ENCODE measurements at places on chromosomes 4 and X.

- DNase-seq: no peak
These were observed 271.7 kb downstream of the DCTD start for GRCh38 chr4:182645511-182645910.

GRCh38 chr4:124936427-124936826 is 223.9 kb upstream of the ANKRD50 start:
- DNase-seq: no peak

GRCh38 chr4:3174371-3175338 is 74.3 kb upstream of the MSANTD1 start:
- DNase-seq: no peak

- no peak for DNase-seq
These were observed 61.8 kb downstream of the MAGED1 start for GRCh38 chrX:51955200-51955599.

DNA sequence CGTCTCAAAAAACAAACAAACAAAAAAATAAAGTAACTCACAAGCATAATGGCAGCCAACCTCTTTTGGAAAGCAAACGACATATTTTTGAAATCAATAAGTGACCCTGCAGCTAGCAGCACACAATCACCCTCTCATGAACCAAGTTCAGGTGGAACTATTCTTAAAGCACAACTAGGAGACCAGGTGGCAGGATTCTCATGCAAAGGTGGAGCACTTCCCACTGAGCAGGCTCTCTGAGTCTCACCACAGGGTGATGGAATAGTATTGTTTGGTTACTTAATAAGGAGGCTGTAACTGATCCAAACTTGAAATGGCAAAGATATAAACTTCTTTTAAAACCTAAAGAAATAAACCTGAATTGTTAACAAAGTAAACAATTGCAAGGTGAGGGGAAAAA is 1293.1 kb downstream of the PCDH19 start:
- DNase-seq: no peak

DNA sequence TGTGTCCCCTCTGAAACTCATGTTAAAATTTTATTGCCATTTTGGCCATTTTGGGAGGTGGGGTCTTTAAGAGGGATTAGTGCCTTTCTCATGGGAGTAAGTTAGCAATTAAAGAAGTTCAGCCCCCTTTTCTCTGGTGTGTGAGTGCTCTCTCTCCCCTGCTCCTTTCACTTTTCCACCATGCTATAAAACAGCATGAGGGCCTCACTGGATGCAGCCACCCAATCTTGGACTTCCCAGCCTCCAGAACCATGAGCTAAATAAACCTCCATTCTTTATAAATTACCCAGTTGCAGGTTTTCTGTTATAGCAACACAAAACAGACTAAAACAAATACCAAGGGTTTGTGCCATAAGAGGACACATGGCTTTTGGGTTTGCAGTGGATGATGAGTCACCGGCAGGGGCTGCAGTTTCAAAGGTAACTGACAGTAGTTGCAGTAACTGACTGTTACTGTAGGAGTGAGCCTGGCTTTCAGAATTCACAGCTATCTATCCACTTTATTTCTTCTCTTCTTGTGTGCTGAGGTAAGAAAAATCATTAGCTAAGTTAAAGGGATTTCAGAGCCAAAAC is 121.5 kb downstream of the PPEF1 start:
- DNase-seq: no peak

GRCh38 chrX:73922856-73923455 is 360.0 kb downstream of the CHIC1 start:
- no peak for DNase-seq

GRCh38 chr4:113687067-113687718 is 74.3 kb downstream of the CAMK2D start:
- no peak for DNase-seq

DNA sequence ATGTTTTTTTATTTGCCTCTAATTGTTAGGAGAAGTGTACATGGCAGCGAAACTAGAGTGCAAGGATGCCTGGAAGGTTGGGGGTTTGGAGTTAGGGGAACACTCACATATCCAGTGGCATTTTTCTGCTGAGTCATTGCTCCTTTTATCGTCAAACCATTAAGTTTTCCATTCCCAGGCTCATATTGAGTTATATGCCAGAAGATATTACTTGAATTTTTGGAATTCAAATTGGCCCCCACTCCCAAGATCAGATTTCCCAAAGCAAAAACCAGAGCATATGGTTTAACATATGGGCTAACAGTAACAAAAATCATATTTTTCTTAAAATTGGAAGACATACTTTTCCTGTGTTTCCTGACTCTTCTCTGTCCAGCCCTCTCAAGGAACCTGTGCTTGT is 152.7 kb downstream of the FSTL5 start:
- DNase-seq: no peak

GRCh38 chrX:19602866-19603622 is 87.7 kb upstream of the MAP3K15 start:
- no peak for DNase-seq

DNA sequence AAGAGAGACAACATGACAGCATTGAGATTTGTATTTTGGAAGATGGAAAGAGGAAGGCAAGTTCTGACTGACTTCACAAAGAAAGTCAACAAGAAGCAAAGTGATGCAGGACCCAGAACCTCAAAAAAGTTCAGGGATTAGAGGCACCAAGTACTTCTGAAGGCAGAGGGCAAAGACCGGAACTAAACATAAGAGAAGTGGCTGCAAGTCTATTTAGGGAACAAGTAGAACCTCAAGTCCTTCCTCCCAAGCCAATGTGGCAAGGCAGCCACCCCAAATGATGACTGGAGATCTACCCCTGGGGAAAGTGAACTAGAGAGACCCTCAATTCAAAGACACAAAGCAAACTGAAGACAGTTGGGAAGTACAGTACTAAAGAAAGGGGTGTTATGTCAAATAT is 46.6 kb downstream of the SLC39A8 start:
- no peak for DNase-seq

GRCh38 chr4:38831653-38832052 is 25.0 kb downstream of the TLR6 start:
- no peak for DNase-seq

DNA sequence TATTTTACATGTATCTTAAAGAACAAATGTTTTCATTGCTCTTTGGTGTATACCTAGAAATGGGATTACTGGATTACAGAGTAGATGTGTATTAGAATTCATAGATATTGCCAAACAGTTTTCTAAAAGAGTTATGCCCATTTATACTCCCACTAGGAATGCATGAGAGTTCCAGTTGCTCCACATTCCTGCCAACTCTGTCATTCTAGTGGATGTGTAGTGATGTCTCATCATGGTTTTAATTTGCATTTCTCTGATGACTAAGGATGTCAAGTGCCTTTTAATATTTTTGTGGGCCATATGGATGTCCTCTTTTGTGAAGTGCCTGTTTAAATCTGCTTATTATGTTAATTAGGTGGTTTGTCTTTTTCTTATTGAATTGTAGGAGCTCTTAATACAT is 65.6 kb upstream of the BMP2K start:
- DNase-seq: no peak

GRCh38 chrX:148670277-148670676 is 169.9 kb downstream of the AFF2 start:
- no peak for DNase-seq

- DNase-seq: no peak
These were observed 48.7 kb upstream of the STX18 start for GRCh38 chr4:4590546-4590945.

DNA sequence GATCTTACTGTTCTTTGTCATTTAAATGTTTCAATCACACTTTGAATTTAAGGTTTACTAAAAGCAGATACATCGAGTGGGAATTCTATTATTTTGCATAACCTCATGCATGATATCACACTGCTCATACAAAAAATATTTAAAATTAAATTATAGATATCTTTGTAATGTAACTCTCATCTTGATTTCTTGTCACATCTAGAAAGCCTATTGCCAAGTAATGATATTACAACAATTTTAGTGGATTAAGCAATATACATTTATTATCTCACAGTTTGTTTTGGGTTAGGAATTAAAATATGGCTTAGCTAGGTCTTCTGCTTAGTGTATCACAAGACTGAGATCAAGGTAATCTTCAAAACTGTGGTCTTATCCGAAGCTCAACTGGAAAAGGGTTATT is 865.0 kb downstream of the CCSER1 start:
- no peak for DNase-seq

DNA sequence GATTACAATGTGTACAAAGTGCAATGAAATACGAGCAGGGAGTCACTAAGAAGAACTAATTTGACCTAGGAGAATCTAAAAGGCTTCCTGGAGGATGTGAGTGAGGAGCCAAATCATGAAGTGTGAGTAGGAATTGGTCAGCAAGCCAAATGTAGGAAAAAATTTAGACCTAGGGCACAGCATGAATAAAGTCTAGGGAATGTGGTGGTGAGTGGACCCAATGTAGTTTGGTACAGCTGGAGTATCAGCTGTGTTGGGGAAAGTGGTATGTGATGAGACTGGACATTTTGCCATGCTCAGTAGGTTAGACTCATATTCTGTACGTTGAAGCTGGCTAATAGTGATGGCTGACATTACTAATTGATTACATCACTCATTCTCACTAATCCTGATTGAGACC is 191.0 kb downstream of the AFF2 start:
- DNase-seq: no peak

DNA sequence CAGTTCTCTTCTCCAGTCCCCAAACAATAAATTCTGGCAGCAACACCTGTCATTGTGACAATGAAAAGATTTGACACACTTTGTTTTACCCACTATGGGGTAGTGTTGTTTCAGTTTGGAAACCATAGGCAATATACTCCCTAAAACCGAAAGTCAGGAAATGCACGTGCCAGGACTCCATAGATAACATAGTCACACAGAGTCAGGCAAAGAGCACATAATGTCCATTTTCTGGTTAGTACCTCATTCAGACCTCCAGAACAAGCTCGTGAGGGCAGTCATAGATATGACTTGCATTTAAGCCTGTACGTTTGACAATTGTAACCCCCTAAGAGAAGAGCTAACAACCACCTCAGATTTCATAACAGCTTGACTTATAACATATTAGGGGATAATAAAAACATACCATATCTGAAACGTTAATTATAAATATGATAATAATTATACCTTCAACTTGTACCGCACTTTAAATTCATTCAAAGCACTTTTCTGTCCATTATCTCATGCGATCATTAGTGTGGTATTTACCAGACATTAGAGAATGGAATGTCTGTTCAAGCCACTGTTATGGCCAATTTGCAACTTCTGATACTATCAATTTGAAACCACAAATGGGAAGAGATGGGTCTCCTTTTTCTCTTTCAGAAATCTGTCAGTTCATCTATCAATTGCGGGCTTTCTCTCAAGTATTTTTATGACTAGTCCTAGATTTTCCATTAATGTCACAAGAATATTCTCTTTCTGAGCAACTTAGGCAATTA is 147.4 kb downstream of the LDB2 start:
- no peak for DNase-seq

GRCh38 chr4:98448908-98449307 is 187.7 kb downstream of the RAP1GDS1 start:
- no peak for DNase-seq

DNA sequence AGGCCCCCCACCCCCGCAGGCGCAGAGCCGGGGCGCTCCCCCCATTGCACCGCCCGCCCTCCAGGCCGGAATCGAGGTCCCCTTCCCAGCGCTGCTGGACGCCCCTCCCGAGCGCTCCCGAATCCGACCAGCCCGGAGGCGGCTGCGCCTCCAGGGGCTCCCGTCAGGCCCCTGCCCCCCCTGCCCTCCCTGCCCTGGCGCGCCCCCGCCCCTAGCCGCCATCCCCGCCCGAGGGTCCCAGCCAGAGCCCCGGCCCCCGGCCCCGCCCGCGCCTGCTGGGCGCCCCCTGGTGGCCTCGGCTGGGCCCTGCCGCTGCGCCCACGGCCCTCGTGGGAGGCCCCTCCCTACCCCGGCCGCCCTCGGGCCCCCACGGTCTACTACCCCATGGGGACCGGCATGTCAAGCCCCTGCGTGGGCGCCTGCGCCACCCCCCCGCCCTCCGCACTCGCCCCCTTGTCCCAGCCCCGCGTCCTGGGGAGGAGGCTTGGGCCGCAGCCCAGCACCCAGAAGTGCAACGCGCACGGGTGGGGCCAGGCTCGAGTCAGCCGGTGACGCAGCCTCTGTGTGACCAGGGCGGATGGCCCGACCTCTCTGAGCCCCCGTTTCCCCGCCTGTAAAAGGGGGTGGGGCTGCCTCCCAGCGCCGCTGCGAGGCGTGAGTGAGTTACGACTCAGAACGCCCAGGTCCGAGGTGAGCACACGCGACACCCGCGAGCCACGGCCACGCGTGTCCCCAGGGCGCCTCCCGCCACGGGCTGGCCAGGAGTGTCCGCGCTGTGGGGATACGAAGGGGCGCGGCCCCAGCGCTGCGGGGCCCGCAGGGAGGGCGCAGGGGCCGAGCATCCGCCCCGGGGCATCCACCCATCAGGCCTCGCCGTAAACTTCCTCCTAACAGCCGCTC is 104.9 kb downstream of the FAM53A start:
- peak; percentile 60 for DNase-seq

- DNase-seq: no peak
These were observed 253.6 kb upstream of the DIPK2B start for GRCh38 chrX:45454290-45454689.

DNA sequence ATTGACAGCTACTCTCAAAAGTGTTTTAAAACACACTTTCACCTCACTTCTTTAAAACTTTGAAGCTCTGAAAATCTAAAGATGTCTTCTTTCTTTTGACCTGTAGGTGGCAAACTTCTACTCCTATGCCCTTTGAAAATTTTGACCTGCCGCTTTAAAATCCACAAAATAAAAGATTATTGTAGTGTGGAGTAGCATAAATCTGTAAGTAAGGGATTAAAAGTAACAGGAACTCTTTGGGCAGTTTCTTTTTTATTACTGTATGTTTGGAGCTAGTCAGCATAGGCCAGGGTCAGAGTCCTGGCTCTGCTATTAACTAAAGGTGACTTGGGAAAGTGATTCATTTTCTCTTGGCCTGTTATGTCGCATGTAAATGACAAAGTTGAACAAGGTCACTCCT is 25.5 kb downstream of the BBS12 start:
- no peak for DNase-seq

DNA sequence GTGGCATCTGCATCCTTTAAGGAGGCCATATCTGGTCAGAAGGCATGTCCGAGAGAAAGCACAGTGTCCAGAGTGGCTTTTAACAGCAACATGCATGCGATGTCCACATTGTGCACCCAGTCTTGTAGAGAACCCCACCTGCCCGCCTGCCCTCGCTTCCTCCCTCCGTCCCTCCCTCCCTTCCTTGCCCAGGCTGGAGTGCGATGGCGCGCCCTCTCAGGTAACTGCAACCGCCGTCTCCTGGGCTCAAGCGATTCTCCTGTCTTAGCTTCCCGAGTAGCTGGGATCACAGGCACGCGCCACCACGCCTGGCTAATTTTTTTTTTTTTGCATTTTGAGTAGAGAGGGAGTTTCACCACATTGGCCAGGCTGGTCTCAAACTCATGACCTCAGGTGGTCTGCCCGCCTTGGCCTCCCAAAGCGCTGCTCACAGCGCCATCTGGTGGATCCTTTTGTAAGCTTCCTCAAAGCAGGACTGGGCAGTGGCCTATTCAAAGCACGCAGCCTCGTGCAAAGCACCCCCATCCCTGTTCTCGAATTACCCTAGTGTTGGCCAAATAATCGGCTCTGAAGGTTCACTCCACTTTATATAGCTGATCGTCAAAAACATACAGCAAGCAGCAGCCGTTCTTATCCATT is 15.0 kb downstream of the BRCC3 start:
- peak; percentile 14 for DNase-seq
